MM.1S (cell line): ENCODE measurements at places on chromosomes 7 and 10.

DNA sequence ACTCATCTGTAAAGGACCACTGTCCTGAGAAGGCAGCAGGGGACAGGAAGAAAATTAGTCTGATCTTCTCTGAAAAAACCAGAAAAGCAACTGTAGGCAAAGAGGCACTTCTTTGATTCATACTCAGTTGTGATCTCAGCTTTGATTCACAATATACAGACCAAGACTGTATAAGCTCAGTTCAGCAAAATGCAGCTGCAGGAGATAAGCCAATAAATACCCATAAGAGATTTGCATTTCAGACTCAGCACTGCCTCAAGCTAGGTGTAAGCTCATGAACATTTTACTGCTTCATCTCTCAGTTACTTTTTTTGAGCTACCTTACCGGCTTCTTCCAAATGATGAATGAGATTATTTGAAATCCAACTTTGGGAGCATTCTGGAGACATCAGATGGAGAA, 64.2 kb upstream of the LYZL1 start:
- DNase-seq = no peak

- DNase-seq = no peak
These were observed 155.1 kb downstream of the GALNT11 start for GRCh38 chr7:152180587-152180986.

DNA sequence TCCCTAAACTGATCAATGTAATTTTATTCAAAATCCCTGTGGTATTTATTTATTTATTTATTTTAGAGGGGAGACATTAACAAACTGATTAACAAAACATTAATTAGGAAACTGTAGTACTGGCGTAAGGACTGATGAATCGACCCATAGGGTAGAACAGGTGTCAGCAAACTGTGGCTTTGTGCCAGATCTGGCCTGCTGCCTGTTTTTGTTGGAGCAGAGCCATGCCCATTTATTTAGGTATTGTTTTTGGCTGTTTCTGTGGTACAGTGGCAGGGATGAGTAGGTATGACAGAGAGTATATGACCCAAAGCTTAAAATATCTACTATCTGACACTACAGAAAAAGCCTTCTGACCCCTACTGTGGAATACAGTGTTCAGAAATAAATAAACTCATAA, 332.5 kb upstream of the ETV1 start:
- DNase-seq = no peak

DNA sequence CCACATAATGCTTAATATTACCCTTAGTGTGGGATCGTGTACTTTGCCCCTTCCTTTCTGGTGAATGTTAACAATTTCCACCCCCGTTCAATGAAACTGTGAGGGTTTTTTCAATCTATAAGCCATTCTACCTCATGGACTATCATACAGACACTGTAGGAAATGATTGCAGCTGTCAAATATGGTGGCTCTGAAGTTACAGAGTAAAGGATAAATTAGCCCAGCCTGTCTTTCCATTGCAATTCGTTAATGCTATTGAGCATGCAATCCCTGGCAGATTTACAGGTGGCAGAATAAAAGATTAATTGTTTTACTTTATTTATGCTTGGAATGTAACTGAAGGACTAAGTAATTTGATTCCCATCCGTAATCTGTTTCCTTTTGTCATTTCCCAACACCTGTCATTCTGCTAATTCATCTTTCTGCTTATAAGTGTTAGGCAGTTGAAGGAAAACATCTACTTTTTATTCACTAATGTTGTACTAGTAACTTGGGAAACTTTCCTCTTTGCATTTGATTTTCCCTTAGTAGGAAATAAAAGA, 1211.6 kb upstream of the LRRN3 start:
- DNase-seq = no peak

DNA sequence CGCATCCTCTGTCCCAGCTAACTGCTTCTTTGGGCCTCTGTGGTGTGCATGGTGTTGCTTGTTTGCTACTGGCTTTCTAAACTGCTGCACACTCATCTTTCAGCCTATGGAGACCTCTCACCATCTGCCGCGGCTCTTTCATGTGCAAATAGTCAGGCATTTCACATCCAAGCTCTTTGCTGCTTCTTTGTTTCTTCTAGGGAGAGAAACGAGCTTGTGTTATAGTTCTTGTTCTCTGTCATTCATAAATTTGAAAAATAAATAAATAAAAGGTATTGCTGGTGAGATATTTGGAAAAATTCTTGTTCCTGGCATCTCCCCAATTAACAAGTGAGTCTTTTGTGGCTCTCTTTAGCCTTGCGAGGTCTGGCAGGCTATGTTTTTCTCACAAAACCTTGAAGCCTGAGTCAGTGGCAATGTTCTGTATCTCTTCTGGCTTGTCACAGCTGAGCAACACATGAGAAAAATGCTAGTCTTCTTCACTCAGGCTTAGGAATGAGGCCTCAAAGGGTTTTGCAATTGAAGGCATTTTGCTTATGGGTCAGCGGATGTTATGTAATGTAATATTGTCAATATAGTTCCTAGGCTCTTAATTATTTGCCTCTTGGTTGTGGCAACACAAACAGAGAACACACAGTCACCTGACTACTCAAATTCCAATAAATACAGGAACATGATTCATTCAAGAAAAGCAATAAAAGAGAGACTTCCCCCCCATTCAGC, 274.0 kb downstream of the FRMD4A start:
- DNase-seq = no peak

DNA sequence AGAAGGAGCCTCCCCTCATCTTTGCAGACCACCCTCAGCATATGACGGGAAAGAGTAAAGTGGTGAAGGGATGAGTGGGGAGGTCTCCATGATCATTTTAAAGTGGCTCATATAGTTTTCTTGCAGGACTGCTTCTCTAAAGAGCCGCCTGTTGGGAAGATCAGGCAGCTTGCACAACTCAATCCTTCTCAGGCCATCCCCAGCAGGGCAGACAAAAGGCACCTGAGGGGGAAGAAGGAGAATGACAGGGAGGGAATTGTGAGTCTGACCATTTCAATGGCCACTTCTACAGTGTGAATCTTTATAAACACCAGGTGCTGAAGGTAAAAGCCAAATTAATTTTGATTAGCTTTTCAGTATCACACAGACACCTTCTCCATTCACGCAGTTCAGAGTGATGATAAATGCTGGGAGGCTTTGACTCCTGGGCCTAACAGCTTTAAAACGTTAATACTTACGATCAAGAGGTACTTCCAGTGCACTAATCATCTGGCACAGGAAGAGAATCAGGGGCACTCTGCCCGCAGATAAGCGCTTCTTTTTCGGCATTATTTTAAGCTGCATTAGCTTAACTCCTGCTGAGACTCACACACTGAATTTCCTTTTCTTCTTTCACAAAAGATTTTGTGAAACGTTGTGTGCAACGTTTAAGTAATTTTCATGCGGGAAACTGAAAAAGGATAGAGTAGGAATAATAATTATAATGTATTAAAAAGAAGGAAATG, 109.5 kb upstream of the LAMB4 start:
- DNase-seq = no peak
